ENCODE measurements at places on chromosomes 12 and 14.

DNA sequence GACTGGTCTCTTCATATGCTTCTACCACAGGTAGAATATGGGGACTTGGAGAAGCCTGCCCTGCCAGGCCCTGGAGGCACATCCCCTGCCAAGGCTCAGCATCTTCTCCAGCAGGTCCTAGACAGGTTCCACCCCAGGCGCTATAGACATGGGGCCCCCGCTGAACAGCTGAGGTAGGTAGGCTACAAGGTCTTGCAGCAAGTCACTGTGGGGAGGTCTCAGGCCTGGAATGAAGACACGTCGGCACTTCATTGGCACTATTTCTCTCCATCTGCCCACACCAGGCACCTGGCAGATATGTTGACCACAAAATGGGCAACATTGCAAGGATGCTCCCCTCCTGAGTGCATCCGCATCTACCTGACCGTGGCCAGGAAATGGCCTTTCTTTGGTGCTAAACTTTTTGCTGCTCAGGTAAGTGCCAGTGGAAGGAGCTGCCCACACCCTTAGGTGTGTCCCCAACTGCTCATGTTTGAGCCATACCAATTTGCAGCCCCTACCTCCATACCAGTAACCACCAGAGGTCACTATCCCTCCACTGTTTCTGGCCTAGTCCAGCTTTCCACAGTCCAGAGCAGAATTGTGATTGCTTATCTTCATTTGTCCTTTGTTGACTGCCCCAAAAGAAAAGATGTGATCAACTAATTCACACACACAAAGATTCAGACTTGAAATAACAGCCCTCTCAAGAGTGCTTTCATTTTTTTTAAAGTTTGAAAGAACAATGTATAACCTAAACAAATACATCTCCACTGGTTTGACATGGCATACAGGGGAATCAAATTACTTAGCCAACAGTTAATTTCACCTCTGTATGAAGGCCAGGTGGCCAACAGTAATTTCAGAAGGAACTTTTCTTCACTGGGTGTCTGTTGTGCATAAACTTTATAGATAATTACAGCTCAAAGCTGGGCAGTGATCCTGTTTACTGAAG lies 16.1 kb downstream of the PIGH start:
- DNase-seq, result no peak

DNA sequence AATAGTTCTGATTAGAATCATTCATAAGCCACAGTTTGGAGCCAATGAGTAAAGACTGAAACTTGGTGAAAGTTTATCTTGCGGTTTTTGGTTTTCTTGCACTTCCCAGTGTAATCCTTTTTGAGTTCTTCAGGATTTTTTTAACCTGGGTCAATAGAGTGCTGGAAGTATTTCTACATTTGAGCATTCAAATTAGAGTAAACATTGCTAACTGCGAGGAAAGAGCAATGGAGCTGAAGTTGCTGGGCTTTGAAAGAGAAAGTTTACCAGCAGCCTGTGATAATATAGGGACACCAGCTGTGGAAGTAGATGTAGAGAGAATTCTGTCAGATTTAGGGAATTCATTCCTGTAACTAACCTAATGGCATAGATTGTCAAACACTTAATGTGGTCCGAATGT lies 30.3 kb downstream of the ANO6 start:
- no peak for DNase-seq

- DNase-seq, result no peak
Measured at GRCh38 chr12:130463818-130464670, 126.4 kb downstream of the PIWIL1 start.

- DNase-seq, result no peak
Measured at GRCh38 chr14:67674139-67674479, 323 bp downstream of the VTI1B start.

DNA sequence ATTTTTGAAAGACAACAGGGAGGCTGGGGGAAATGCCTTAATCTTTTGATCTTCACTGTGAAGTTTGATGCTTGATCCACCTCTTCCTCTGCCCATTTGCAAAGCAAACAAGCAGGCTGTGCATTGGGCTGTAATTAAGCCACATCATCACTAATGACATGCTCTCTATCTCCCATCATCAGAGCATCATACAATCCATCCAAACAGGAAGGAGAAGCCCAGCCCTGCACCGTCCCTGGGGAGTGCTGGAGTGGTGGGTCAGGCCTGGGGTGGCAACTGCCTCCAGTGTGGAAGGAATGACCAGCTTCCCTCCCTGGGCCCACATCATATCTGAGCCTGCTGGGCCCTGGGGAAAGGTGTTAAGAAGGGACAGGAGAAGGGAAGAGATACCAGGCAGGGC lies 6.9 kb upstream of the KRT74 start:
- DNase-seq, result no peak

DNA sequence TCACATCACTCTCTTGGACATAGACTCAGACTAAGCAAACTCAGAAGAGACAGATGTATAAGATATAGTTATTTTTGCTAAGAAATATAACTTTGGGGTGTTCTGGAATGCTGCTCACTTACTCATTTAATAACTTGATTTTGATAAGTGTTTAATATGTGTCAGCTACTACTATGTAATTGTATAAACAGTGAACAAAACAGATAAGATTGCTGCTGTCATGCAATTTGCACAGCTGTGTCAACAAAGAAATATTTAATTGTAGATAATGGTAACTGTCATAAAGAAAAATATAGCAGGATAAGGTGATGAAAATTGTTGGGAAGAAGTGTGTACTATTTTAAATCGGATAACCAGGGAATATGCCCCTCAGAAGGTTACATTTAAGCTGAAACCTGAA lies 84.1 kb upstream of the ZDHHC17 start:
- no peak for DNase-seq

- DNase-seq, result no peak
Measured at GRCh38 chr12:20547816-20548575, 147.1 kb upstream of the SLCO1C1 start.

GRCh38 chr14:91252871-91253794 lies 8.6 kb upstream of the GPR68 start:
- no peak for DNase-seq

DNA sequence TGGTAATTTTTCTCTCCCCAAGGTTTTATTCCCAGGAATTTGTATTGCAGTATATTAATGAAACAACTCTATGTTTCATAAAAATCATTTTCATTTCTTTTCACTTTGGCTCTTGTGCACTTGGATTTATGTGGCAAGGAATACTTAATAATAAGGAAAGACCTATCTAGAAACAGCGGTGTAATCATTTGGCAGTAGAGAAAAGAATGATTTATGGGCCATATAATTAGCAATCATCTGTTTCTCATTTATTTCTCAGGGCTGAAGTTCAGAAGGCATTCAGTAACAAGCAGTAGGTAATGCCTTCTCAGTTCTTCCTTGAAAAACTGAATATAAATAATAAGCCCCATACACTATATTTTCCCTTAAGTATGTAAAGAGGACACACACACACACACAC lies 172.6 kb downstream of the ANO4 start:
- DNase-seq, result no peak

- DNase-seq, result no peak
Measured at GRCh38 chr12:55711786-55712553, 3.9 kb upstream of the BLOC1S1 start.

Measured in GM12864 (cell line).